ENCODE measurements at places on chromosomes 3 and 15. TPM values are rescaled to one million over a fixed set of nuclear protein-coding genes. Genes with fewer than 3 reads are reported as not detected.

Gene GTF2A2
- 230 TPM for total RNA-seq

Gene ACAN
- not detected for total RNA-seq

Gene KLHL6
- not detected for total RNA-seq

Gene CCDC54
- not detected for total RNA-seq

Gene CELSR3
- total RNA-seq = 1.2 TPM

Gene NT5DC2
- total RNA-seq = 147 TPM

Gene REC114
- total RNA-seq = not detected

Gene AQP9
- total RNA-seq = not detected

Gene HRG
- not detected for total RNA-seq

Gene ACAP2
- 47.4 TPM for total RNA-seq

Gene ADGRG7
- total RNA-seq = 2.7 TPM

Gene CLDN18
- total RNA-seq = not detected

Gene GPR156
- 1.2 TPM for total RNA-seq

Gene ZDHHC23
- total RNA-seq = 0.74 TPM
